Mammary epithelial cell (primary cell): ENCODE measurements at places on chromosomes 5 and 9. TPM values are rescaled to one million over a fixed set of nuclear protein-coding genes. Genes with fewer than 3 reads are reported as not detected.

DNA sequence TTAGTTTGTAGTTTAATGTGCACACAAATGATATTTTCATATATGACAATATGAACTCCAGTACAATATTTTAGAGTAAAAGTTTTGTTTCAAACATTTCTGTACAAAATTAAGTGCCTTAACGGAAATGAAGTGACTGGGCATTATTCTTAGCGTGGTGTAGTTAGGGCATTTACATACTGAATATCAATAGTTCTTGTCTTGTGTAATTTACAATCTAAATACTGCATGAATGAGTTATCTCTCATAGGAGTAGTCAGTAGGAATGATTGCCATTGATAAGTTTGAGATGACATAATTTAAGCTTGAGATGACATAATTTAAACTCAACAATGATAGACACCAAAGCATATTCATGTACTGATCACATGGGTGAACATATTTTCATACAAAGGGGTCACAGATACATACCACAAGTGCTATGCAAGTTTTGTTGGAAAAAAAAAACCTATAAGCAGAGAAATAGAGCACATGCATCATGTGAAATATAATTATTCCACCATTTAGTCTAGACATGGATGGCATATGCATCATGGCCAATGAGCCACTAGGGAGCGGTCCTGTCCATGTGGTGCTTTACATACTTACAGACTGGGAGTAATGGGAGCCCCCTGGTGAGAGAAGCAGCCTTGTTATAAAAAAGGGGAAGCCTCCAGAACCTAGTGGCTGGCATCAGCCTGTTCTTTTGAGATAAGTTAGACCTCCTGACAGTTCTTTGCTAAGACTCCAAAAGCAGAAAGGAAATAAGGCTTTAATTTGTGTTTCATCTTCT is 1523.9 kb downstream of the MAT2B start:
- no peak for DNase-seq

The RNF208 gene
- total RNA-seq, result 1.0 and 2.8 TPM in 2 replicates

DNA sequence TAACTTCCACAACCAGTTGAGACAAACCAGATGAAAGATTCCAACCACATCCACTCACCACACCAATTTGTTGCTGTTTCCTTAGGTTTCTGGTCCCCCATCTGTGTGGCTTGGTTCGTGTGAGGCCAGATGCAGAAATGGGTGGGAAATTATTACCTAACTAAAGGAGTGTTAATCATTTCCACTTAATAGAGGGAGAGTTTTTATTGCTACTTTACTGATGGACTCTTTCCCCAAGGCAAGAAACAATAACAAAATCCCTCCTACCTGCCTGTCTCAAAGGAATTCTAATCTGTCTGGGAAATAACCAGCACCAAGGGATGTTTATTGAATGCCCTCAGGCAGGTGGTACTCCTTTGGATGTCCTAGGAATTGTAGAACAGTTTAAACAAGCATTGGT is 76.3 kb downstream of the TMEM167A start:
- peak; percentile 2 for DNase-seq

- no peak for DNase-seq
Observed at GRCh38 chr5:131570757-131571156, 64.3 kb downstream of the RAPGEF6 start.

GRCh38 chr5:149113669-149114068 is 27.6 kb upstream of the ABLIM3 start:
- DNase-seq, result peak; percentile 87

GRCh38 chr5:168796000-168796399 is 216.8 kb upstream of the PANK3 start:
- DNase-seq, result no peak

GRCh38 chr5:56683281-56683680 is 132.1 kb upstream of the MAP3K1 start:
- no peak for DNase-seq

The PRDM9 gene
- not detected for total RNA-seq

DNA sequence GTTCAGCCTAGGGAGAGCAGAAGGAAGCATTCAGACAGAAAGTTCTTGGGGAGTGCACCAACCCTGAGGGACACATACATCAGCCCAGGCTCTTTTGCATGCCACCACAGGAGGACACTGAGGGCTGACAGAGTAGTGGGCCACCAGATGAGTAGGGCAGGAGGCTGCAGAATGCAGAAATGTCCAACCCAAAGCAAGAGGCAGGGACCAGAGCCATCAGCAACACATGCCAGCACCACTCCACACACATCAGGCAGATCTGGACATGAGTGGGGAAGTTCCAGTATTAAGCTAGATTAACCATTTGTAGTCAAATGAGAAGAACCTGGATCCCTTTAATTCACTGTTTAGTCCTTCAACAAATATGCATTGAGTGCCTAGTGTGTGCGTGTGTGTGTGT is 35.7 kb upstream of the OTULINL start:
- no peak for DNase-seq

DNA sequence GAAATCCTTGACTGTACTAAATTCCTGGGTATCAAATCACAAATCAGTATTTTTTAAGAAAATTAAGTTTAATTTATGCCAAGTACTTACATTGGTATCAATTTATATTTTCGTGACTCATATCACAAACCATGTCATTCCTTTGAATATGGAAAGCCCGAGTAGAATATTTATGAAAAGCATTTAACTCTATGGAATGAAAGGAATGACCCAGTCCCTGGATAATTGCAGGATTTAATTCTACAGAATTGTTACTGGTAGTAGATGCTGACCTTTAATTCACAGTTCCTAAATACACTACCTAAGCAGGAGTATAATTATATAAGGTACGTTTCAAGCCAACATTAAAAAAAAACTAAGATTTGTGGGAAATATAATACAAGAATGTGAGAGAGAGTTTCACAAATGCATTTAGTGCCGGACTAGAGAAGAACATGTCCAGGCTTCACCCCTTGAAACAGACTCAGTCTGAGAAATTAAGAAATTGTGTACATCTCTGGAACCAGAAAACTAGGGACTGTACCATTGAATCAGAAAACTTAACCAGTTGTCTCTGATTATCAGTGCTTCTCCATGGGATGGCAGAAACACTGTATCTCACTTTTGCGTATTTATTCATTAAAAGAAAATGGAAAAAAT is 28.5 kb upstream of the PLPPR1 start:
- peak; percentile 36 for DNase-seq

The FSTL4 gene
- total RNA-seq, result 1.0 and 1.1 TPM in 2 replicates

The ARID3C gene
- total RNA-seq, result 0.17 TPM

The PCDHB13 gene
- 0.27 and 0.64 TPM in 2 replicates for total RNA-seq

The SLC35D2 gene
- total RNA-seq, result 20.9 and 26.3 TPM in 2 replicates

DNA sequence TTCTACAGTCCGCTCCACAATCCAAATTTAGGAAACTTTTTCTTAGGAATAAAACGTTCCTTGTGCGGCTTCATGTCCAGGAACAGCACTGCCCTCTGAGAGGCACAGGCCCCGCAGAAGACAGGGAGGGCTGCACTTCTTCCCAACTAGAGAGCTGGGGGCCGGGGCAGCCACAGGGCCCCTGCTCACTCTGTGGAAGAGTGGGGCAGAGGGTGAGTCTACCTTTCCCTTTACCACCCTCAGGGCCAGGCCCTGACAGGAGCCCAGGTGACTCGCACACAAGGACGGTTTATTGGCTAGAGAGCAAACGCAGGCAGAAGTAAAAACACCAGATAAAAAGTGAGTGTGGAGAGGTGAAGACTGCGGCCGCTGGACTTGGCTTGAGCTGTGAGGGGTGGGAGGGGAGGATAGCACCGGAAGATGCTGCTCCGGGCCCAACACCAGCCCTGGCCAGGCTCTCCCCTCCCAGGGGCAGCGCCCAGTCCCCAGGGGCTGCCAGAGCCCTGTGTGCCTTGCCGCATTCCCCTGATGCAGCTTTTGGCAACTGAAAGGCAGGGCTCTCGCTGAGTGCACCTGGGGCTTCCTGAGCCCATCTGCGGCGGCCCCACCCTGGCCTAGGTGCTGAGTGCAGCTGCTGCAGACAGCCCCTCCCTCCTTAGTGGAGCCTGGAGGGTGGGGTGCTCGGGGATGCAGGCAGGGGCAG is 20.2 kb downstream of the SH3GLB2 start:
- DNase-seq, result peak; percentile 32

The IL5 gene
- not detected for total RNA-seq

GRCh38 chr5:128537221-128537999 is 635 bp downstream of the FBN2 start:
- peak; percentile 59 for DNase-seq

DNA sequence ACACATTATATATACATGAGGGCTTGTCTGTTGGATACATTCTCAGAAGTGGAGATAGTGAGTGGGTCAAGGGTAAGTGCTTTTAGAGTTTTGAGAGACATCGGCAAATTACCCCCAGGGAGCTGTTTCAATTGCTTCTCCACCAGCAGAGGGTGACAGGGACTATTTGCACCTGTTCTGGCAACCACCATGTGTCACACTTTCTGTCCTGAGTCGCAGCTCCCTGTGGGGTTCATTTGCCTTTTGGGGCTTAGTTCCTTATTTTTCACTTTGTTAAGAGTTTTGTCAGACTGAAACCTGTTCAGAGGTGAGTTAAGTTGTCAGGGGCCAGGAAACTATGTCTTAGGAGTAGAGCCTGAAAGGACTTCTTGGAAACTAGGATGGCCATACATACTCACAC is 20.1 kb upstream of the SLC36A1 start:
- no peak for DNase-seq

DNA sequence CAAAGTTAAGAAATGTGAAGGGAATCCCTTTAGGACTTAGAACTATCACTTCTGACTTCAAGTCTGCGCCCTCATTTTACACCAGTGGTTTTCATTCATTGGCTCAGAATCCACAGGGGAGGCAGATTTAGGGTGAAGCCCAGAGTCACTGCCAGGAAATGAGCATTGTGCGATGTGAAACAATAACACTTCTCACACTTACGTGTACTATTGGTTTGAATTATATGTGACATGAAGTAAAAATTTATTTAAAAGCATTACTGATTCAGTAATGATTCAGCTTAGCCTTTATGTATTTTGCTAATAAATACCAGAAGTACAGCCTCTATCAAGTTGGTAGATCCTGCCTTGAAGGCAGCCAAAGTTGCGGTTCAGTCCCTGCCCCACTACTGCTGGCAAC is 98.6 kb downstream of the PAM start:
- no peak for DNase-seq

- DNase-seq, result no peak
Observed at GRCh38 chr5:15752663-15753285, 252.8 kb downstream of the FBXL7 start.

GRCh38 chr9:87035879-87036278 is 88.6 kb upstream of the GAS1 start:
- no peak for DNase-seq

The AMBP gene
- not detected for total RNA-seq

DNA sequence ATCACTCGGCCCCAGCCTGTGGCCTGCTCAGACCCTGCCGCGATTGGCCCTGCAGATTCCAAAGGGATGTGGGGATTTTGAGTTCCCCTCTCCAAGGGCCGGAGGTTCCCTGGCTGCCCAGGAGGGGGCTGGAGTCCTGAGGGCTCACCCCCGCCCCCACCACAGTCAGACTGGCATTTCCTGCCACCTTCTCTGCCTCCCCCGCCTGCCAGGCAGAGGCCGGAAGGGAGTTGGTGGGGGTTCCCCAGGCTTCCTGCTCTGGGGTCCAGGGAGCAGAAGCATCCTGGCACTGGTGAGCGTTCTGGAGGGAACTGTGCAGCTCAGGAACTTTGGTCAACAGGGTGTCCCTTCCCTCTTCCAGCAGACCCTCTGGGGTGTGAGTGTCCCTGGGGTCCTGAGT is 70.6 kb downstream of the RXRA start:
- no peak for DNase-seq

The SPATA31A7 gene
- not detected for total RNA-seq

DNA sequence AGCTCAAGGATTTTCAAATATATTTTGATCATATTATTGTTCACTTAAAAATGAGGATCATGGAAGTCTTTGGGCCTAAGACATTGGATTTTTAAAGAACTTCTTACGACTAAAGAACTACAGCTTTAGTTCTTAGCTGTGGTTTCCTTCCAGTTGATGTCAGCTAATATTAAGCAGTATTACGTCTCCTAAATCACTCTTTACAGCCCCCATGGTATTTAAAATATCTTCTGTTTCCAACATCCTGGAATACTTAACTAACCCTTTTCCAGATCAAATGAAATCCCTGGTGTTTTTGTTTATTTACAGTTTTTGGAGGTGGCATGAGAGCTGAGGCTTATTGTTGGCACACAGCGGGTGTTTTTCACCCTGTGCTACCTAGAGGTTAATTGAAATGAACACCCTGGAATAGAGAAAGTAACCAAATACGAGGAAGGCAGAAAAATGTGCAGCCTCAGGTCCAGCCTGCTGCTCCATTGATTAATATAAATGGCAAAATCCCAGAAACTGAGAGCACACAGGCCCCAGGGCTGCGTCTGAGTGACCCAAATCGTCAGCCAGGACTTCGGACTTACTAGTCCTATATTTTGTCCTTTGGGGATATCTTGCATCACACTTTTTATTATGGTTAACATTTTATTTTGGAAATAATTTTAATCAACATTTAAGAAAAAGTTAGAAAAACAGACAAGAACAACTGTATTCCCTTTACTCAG is 52.3 kb upstream of the ICE1 start:
- DNase-seq, result no peak

DNA sequence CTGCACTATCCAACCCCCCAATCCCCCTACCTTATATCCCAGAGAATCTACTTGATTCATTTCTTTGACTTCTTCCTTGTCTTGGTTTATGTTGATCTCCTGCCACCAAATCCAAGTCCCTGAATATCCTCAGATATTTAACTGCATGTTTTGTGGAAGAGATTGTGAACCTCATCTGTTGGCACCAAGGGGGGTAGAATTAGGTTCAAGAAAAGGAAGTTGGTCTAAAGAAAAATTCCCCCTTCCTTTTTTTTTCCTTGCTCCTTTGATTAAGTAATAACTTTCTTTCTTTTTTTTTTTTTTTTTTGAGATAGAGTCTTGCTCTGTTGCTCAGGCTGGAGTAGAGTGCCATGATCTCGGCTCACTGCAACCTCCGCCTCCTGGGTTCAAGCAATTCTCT is 526 bp upstream of the CD14 start:
- no peak for DNase-seq

- DNase-seq, result no peak
Observed at GRCh38 chr9:15541872-15542271, 11.0 kb upstream of the CCDC171 start.
